ENCODE measurements at places on chromosomes 3 and 15.

DNA sequence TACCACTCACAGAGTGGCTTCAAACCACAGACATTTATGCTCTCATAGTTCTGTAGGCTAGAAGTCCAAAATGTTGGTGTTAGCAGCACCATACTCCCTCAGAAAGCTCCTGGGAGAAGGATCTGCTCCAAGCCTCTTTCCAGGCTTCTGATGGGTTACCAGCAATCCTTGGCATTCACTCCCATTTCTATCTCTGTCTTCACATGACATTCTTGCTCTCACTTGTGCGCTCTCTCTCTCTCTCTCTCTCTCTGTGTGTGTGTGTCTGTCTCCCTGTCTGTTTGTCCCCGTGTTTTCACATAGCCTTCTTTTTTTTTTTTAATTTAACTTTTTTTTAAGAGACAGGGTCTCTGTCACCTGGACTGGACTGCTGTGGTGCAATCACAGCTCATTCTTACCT lies 26.3 kb downstream of the CDAN1 start:
- no peak for DNase-seq

DNA sequence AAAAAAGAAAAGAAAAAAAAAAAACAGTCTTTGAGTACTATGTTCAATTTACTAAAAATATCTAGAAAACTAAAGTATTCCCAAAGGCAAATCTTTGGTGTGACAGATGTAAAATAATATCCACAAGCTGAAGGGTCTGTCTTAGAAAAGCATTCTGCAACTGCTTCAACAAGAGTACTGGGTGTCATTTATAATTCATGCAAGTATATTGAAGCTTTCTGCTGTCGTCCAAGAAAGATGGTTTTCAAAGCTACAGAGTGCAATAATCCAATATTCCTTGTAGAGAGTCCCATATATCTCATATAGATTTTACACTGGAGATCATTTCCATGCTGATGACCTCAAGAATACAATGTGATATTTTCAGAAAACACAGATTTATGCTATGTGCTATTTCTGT lies 90.9 kb upstream of the SUCLG2 start:
- no peak for DNase-seq

- DNase-seq: no peak
Observed at GRCh38 chr3:130843441-130843840, 50.4 kb upstream of the ATP2C1 start.

DNA sequence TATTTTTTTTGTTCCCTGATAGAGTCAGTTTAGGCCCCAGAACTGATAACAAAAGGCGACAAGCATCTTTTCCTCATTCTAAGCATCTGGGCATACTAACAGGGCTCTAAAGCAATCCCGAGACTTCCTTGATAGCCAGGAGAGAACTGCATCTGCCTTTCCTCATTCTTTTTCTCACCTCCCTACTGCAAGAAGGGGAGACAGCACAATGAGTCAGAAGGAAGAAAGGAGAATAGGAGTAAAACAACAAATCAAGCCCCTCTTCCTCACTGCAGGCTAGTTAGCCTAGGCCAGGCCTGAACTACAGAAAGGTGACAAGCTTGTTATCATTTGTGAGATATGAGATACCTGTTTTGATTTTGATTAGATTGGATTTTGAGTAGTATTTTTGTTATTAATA lies 97.9 kb downstream of the NAALADL2 start:
- no peak for DNase-seq

GRCh38 chr3:135641761-135642160 lies 323.8 kb upstream of the PPP2R3A start:
- no peak for DNase-seq

DNA sequence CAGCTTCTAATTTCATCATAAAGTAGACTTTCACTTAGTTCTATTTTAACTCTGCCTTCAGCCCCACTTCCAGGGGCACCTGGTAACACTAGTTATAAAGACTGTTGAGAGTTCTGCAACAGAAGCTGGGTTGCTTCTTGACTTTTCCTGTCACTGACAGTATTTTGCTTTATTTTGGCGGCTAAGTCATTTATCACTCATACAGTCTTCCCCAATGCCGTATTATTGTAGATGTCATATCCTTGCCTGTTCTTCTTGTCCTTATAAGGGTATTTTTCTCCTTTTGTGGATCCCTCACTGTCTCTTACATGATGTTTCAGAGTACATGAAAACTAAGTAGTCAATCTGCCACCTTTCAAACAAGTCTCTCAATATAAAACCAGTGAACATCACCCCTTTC lies 369.0 kb upstream of the PPP2R3A start:
- DNase-seq: no peak

- peak; percentile 90 for DNase-seq
Observed at GRCh38 chr3:43759297-43759782, 68.6 kb downstream of the ABHD5 start.

DNA sequence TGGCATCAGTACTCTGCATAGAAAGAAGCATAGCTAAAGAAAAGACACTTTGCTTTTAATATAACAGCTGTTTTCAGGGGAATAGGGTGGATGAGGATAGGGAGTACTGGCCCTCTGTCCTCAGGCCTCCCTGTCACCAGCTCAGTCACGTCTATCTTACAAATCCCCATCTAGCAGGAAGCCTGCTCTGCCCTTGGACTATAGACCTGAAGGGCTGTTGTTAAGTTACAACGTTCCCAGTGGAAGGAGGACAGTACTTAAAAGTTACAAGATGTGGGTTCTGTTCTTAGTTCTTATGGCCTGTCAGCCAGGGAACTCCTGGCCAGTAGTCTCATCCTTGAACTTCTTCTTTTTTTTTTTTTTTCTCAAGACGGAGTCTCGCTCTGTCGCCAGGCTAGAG lies 70.5 kb downstream of the RPL39L start:
- DNase-seq: no peak

GRCh38 chr3:176078906-176079305 lies 1118.4 kb downstream of the TBL1XR1 start:
- no peak for DNase-seq

DNA sequence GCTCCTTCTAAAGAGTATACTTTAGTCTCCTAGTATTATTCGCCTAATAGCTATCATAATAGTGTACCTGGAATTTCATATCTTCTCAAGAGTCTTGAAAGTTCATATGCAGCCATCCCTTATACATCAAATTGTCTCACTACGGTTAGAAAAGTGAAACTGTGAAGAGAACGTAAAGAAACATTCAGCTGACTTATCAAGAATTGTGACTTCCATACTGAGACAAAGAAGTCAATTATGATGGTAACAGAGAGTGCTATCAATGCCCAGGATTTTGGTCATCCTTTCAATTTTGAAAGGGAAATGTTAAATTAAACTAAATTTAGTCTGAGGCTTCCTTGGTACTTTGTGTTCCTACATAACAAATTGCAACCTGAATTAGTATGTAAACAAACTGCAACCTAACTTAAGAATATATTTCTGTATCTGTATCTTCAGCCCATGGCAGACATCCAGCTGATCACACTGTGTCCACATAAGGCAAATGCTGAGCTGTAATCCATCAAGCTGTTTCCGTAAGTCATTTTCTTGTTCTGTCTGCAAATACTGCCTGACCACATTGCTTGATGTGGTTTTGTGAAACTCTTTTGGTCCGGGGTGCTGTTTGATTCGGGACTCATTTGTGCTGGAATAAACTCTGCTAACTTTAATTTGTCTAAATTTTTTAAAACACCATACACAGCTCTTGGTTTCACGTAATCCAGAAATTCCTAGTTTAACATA lies 469.6 kb downstream of the SI start:
- DNase-seq: no peak

DNA sequence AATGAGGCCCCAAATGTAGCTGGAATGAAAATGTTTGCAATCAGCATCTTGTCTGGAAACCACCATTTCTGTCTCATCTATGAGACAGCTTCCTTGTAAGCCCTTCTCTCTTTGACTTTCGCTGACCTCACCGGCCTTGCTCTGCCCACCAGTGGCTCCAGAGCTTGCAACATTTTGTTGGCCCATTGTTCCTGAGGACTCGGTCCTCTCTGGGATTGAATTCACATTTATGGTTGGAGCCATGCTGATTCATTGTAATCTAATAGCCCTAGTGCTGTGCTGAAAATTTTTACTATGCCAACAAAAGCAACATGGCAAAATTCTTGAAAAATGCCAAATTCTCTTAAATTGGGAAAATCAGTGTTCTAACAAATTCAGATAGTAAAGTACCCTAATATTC lies 37.2 kb downstream of the ABHD5 start:
- DNase-seq: no peak

- DNase-seq: no peak
Observed at GRCh38 chr15:42788725-42789124, 51.8 kb upstream of the CDAN1 start.

- DNase-seq: no peak
Observed at GRCh38 chr3:151299006-151299405, 17.6 kb downstream of the GPR87 start.

DNA sequence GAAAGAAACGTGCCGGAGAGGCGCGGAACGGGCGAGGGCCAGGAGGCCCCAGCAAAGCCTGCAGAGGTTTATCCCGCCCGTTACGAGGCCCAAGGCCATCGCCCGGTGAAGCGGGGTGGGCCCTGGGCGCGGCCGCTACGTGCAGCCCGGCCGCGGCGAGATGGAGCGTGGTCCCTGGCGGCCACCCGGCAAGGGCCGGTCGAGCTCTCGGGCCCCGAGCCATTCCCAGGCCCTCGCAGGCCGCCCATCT lies 1.1 kb downstream of the PKM start:
- DNase-seq: no peak

- DNase-seq: no peak
Observed at GRCh38 chr3:195165790-195166189, 105.2 kb downstream of the XXYLT1 start.

GRCh38 chr15:94287794-94288246 lies 56.5 kb downstream of the MCTP2 start:
- DNase-seq: no peak

GRCh38 chr3:62370112-62370857 lies 3.1 kb downstream of the FEZF2 start:
- DNase-seq: no peak

- DNase-seq: no peak
Observed at GRCh38 chr3:110562621-110563020, 509.0 kb upstream of the NECTIN3 start.

- no peak for DNase-seq
Observed at GRCh38 chr3:46566040-46566641, at the start of gene LRRC2. Gene LRRC2 (minus strand): TSS chr3:46566302. CDS start chr3:46551591, 14,711 bp downstream.

- DNase-seq: no peak
Observed at GRCh38 chr3:185151964-185152409, 873 bp downstream of the C3orf70 start.

DNA sequence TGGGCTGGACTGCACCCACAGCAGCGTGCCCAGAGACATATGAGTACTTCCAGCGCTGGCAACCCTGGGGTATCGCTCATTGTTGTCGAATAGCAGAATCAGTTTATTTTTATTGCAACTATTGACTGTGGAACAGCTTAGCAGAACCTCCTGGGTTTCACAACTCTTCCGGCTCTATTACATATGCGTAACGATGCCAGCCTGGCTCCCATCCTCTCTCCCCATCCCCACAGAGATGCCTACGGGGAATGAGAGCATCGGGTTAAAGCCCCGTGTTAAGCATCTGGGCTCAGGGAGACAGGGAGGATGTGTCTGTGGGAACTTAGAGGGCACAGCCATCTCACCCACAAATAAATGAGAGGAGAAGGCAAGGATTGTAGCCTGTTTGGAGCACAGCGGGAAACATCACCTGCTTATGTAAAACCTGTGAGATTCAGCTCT lies 76.6 kb upstream of the DLG1 start:
- DNase-seq: no peak

- peak; percentile 42 for DNase-seq
Observed at GRCh38 chr15:101128221-101129015, 123.4 kb downstream of the CHSY1 start.

DNA sequence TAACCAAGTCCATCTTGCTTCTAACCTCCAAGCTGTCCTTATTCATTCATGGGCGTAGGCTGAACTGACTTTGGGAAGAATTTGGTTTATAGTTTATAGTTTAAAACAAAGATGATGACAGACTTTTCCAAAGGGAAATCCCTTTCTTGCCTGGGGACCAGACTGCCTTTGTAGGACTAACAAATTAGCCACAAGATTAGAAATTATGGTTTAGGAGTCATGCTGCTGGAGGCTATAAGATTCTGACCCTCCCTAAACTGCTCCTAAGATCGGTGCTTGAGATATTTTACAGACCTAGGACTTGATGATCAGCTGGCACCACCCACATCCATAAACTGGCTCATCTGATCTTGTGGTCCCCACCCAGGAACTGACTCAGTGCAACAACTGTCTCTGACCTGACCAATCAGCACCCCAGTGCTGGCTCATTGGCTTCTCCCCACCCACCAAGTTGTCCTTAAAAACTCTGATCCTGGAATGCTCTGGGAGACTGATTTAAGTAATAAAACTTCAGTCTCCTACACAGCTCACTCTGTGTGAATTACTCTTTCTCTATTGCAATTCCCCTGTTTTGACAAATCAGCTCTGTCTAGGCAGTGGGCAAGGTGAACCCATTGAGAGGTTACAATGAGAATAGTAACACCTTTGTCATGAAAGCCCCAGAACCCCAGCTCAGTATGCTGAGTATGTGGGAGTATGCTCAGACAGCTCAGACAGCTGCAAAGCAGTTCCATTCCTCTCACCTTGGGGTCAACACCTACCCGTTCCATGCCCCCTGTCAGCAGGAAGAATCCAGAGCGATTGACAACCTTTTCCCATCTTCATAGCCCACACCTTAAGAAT lies 51.6 kb upstream of the C15orf39 start:
- no peak for DNase-seq

DNA sequence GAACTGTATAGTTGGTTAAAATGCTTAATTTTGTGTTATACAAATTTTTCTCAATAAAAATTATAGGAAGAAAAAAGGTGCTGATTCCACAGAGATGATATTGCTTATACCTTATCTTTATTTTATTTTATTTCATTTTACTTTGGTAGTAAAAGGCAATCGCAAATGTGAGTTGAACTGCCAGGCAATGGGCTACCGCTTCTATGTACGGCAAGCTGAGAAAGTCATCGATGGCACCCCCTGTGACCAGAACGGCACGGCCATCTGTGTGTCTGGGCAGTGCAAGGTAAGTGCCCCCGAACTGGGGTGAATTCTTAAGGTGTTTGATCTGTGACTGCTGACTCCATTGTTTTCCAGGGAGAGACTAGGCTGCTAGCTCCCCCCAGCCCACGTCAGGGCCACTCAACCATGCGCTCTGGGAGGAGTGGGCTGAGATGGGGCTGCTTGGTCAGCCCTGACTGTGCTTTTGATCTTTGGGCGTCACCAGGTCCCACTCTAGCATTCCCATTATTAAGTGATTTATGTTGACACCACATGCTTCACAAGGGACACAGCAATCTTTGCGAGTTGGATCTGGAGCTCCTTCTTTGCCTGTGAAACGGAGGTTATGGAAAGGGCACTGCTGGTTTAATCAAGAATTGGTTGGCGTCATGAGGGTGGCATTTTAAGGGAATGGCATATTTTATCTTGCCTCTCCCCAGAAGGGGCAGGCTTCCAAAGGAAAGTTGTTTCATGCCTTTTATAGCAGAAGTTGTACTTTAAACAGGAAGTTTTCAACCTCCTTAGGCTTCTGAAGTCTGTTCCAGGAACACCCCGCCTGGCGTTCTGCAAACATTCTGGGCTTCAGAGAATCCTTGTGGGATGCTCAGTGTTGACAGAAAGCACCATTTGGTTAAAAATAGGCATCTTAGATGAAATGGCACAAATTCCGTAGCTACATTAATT lies 296.5 kb downstream of the THSD4 start:
- no peak for DNase-seq
